ENCODE measurements at places on chromosomes 4 and X. TPM values are rescaled to one million over a fixed set of nuclear protein-coding genes. Genes with fewer than 3 reads are reported as not detected.

Gene ASB9
- total RNA-seq, result 5.7 TPM

Gene TSR2
- 53.0 TPM for total RNA-seq

DNA sequence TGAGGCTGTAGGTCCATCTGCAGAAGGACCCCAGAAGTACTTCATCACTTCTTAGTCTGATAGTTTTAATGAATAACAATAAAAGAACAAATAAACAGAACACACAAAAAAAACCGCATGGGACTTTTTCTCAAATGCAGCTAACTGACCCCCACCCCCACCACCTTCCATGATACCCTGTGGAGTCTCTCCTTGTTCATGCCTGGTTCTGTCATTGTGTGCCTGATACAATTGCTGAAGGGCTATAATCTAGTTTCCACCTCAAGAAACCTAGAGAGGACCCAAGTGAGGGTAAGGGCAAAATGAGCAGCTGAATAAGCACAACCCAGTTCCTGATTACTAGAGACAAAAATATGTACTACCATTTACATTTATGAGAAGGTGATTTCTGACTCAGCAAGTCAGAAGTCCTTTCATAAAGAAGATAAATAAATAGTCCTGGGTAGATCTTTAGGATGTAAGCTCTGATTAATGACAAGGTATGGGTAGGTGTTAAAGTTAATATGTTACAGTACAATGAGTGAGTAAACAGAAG is 155.1 kb downstream of the TMA16 start:
- H3K27ac ChIP-seq, result no peak overlapping the region
- no peak overlapping the region for H3K4me3 ChIP-seq
- no peaks in the 10 kb centered on the region for H3K27me3 ChIP-seq
- H3K36me3 ChIP-seq, result no peaks in the 10 kb centered on the region
- DNase-seq, result no peak
- H3K4me1 ChIP-seq, result no peaks in the 10 kb centered on the region

Gene FAM114A1
- 73.7 TPM for total RNA-seq

Gene RHOH
- not detected for total RNA-seq

Gene PAGE4
- not detected for total RNA-seq

GRCh38 chr4:3207531-3208037 is 41.4 kb upstream of the MSANTD1 start:
- no peaks in the 10 kb centered on the region for H3K27me3 ChIP-seq
- DNase-seq, result no peak
- no peak overlapping the region for H3K4me3 ChIP-seq
- H3K27ac ChIP-seq, result no peak overlapping the region

DNA sequence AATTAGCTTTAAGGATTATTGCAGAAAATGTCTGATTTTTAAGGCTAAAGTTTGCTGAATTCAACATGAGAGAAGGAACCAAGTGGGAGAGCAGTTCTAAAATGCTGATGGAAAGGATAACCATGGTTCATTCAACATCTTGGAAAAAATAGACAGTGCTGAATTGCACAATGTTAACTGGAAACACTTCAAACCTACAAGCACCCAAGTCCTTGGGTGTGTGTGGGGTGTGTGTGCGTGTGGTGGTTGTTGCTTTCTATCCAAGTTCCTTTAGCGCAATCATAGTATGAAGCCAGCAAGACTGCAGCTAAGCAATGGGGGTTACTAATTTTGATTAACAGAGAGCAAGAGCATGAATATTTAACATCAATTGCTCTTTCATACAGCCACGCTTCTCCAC is 29.3 kb upstream of the SCOC start:
- H3K4me1 ChIP-seq, result no peaks in the 10 kb centered on the region
- no peak overlapping the region for H3K4me3 ChIP-seq

Gene PLXNB3
- 39.4 TPM for total RNA-seq

DNA sequence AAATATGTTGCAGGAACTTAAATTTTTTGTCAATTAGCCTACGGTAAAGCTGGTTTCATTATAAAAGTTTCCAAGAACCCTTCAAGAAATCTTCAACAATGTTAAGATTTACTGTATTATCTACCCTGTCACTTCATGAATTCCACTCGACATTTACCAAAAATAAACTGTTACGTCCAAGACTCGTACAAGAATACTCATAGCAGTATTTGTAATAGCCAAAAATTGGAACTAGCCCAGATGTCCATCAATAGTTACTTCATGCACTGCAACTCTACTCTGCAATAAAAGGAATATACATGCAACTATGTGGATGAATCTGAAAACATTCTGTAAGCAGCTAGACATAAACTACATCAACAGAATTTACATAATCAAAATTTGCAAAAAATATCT is 13.4 kb downstream of the RBMX start:
- DNase-seq, result no peak
- no peak overlapping the region for H3K27ac ChIP-seq

DNA sequence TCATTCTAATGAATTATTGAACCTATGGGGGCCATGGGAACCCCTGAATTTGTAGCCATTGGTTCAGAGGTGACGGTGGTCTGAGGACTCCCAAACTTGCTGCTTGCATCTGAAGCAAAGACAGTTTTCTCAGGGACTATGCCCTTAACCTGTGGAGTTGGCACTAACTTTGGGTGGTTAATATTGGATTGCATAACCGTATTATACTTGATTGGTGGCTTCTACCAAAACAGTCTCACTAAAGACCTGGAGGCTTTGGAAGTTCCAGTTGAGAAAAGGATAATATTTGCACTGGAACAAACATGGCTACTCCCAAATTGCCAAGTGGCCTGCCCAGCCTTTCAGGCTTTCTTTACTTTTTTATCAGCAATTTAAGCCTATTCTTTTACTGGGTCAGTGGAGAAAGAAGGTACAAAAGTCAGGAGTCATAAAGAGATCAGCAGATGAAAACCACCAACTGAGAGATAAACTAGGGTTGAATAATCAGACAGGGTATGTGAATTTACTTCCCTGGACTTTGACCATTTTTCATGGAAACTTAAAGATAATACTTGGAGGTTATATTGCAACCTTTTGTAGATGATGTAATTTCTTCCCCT is 7.9 kb upstream of the KLHL8 start:
- H3K4me3 ChIP-seq, result no peak overlapping the region
- H3K36me3 ChIP-seq, result no peaks in the 10 kb centered on the region

DNA sequence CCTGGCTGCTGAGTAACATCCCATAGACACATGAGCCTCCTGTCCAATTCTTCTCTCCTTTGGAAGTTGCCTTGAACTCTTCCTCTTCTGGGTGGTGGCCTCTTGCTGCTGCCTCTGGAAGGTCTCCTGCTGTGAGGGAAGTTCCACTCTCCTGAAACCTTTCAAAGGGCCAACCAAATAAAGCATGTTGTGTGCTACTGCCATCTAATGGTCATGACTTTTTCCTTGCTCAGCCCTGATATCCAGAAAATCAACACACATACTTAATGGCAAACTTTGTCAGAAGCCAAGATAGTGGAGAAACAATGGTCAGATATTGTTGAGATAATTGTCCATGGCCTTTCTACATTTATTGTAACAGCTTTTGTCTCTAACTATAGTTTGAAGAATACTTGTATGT is 19.1 kb upstream of the ZXDA start:
- H3K27ac ChIP-seq, result no peak overlapping the region
- H3K36me3 ChIP-seq, result no peaks in the 10 kb centered on the region
- H3K4me3 ChIP-seq, result no peak overlapping the region
- DNase-seq, result no peak
- H3K4me1 ChIP-seq, result no peaks in the 10 kb centered on the region
- H3K27me3 ChIP-seq, result no peaks in the 10 kb centered on the region

- H3K36me3 ChIP-seq, result no peaks in the 10 kb centered on the region
- no peaks in the 10 kb centered on the region for H3K4me1 ChIP-seq
- H3K27me3 ChIP-seq, result no peaks in the 10 kb centered on the region
- no peak overlapping the region for H3K27ac ChIP-seq
These were observed 109.9 kb upstream of the DDX53 start for GRCh38 chrX:22889819-22890218.

GRCh38 chrX:131854581-131854980 is 168.5 kb upstream of the STK26 start:
- no peak overlapping the region for H3K27ac ChIP-seq
- no peaks in the 10 kb centered on the region for H3K4me1 ChIP-seq
- no peak for DNase-seq
- no peaks in the 10 kb centered on the region for H3K36me3 ChIP-seq
- H3K4me3 ChIP-seq, result no peak overlapping the region
- H3K27me3 ChIP-seq, result no peaks in the 10 kb centered on the region

Measured in PC-9 (cell line).